Kidney glomerular epithelial cell (primary cell): ENCODE measurements at places on chromosomes 4 and X.

DNA sequence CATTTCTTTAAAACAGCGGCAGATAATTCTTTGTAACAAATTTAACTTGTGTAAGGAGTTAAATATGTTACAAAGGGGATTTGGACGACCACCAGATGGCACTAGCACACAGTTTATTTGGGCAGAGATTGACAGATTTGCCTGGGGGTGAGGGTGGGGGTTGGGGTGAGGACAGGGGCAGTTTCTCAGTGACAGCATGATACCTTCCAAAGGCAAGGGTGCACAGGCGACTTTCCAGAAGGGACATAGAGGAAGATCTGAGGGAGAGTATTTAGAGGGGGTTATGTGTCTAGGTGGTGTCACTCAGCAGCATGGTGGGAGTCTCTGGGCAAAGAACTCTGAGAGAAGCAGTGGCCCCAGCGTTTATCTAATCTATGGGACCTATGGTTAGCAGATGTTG is 9.6 kb upstream of the TMA16 start:
- DNase-seq, result no peak

DNA sequence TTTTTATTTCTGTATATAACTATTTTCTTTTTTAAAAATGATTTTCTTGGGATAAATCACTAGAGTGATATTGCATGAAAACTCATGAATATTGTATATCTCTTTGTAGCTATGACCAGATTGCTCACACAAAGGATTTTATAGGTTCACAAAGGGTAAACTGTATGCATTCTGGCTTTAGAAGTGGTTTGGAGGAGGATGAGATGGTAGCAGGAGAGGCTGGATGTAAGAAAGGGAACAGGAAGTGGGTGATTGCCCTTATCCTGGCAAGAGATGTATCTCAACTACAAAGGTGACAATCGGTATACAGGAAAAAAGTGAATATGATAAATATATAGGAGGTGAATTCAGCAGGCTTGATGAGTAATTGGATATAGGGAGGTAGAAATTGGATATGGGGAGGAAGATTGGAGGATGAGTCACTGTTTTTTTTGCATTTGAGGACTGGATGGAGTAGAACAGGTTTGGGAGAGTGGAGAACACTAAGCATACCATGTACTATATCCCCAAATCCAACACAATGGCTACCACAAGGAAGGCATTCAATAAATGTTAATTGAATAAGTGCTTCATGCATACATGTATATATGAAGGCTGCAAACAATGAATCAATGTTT is 9.9 kb downstream of the FGG start:
- DNase-seq, result no peak

GRCh38 chrX:6526564-6527136 is 8.3 kb downstream of the VCX3A start:
- no peak for DNase-seq

DNA sequence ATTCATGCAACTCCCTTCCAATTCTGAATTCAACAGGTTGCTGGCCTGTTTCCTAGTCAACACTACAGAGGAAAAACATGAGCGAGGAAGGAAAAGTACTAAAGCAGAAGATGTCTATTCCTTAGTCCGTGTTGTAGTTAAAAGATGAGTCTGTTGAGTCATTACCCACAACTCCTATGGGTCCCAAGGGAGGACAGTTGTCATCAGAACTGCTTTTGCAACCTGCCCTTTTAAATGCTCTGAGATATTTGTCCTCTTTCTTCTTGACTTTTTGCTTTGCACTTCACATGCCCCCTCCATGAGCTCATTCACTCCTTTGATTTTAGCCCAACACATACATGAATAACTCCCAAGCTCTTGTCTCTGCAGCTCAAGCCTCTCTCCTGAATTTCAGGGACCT is 119.2 kb downstream of the CORIN start:
- no peak for DNase-seq

DNA sequence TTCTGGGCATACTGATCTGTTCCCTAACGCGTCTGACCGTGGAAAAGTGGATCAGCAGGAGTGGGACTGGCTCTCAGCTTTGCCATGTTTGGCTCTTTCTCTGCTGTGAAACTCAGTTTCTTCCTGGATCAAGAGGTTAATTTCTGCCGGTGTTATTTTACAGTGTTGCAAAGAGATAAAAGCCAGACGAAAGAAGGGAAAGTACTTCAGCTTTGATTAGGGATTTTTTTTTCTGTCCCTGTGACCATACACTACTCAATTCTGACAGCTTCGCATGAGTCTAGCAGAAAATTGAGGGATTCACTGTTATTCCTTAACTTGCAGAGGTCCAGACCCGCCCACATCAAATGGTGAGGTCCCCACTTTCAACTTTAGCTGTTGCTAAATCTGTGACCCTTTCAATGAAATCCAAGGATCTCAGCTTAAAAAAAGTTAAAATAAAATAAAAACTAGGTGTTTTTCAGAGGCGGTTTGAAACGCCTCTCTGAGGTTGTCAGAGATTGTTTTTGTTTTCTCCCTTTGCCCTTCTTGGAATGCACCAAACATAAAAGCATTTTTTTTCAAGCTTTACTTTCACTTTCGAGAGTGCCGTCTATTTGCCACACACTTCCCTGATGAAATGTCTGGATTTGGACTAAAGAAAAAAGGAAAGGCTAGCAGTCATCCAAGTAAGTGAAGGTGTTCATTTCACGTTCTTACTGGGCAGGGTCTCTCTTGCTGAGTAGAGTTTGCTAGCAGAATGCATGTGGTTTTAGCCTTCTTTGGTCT is at the start of gene TLR3:
TSS of gene TLR3 (plus strand) at position 576 of the 768 bp plus-strand sequence. CDS start 7,464 bp downstream, outside the sequence.
- DNase-seq, result peak; percentile 63

GRCh38 chrX:15909605-15910004 is 55.0 kb upstream of the AP1S2 start:
- DNase-seq, result no peak
